ENCODE measurements at places on chromosomes 1 and 21. TPM values are rescaled to one million over a fixed set of nuclear protein-coding genes. Genes with fewer than 3 reads are reported as not detected.

The NSUN4 gene
- total RNA-seq, result 26.2 TPM

The FCRL6 gene
- 3.5 TPM for total RNA-seq

The AURKAIP1 gene
- 115 TPM for total RNA-seq

The EPHX1 gene
- 183 TPM for total RNA-seq

The TRAF3IP3 gene
- 21.3 TPM for total RNA-seq

DNA sequence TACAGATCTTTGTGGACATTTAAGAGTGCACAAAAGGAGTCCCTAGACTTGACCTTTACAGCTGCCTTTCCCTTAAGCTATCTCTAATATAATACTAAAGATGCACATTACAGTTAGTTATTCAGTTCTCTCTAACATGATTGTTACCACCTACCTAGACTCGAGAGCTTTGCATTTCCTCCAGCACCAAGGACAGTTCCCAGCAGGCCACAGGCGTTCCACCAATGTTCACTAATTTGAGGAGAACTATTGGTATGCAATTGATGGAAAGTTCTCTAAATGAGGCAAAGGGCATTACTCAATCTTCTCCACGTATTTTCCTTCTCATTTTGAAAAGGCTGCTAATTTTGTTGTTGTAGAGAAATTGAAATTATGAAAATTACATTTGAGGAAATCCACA lies 5.4 kb upstream of the NTNG1 start:
- H3K27me3 ChIP-seq, result no peaks in the 10 kb centered on the region
- peaks cover 10% of the 10 kb centered on the region for H3K4me1 ChIP-seq
- no peak overlapping the region for H3K4me3 ChIP-seq
- DNase-seq, result no peak
- H3K27ac ChIP-seq, result no peak overlapping the region

- H3K36me3 ChIP-seq, result no peaks in the 10 kb centered on the region
- no peak overlapping the region for H3K27ac ChIP-seq
- DNase-seq, result no peak
- H3K27me3 ChIP-seq, result no peaks in the 10 kb centered on the region
- H3K4me3 ChIP-seq, result no peak overlapping the region
- no peaks in the 10 kb centered on the region for H3K4me1 ChIP-seq
These were observed 452.3 kb downstream of the OMA1 start for GRCh38 chr1:58094221-58094620.

DNA sequence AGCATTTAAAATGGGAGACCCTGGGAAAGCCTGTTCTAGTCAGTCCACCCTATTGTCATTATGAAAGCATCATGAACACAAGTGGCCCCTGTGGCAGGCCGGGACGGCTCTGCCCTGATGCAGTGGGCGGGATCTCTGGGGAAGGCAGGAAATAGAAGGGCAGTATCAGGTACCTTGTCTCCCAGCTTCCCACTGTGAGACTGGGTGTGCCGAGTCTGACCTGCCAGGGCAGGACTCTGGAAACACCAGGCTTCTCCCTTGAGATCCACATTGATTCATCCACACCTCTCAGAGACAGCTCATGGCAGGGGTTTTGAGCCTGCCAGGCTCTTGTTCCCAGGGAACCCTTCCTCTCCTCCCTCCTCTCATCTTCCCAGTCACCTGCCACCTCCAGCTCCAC lies 24.5 kb upstream of the GNPAT start:
- no peak for DNase-seq
- H3K27me3 ChIP-seq, result no peaks in the 10 kb centered on the region
- H3K4me3 ChIP-seq, result no peak overlapping the region

Measured in upper lobe of left lung (tissue), 6 donors.